ENCODE measurements at places on chromosomes 13 and 19.

GRCh38 chr19:3440082-3440481 lies 40.2 kb downstream of the SMIM24 start:
- peak; percentile 45 for DNase-seq

DNA sequence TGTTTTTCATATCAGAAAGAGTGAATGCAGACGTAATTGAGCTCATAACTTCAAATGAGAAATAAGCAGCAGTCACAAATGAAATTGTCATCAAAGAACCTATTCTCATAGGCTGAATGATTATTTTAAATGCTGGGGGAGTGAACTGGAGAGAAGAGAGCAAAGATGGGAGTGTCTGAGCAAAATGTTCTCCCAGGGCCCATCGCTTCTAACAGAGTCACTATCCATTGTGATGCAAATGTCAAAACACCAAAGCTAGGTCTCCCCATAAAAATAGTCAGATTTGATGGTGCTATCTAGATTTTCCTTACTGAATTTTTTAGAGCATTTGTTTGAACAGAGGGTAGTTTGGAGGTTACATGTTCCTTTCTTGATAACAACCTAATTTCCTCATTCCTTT lies 278.7 kb downstream of the PCDH9 start:
- DNase-seq, result no peak

- DNase-seq, result no peak
Observed at GRCh38 chr13:79695754-79696153, 214.8 kb downstream of the NDFIP2 start.

DNA sequence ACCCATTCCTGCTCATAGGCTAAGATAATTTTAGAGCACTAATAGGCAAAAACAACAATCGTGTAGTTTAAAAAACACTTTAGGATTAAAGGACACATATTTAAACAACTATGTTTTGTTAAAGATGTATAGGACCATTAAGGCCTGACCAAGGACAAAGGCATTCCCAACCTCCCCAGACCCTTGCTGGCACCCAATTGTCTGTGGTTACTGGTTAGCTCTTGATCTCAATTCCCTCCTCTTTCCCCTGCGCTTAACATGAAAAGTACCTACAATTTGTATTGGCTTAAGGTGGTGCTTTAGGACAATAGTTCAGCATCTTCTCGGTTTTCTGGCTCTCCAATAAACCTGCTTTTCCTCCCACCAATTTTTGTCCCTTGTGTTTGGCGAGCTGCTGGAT lies 51.0 kb downstream of the TEX26 start:
- no peak for DNase-seq

- DNase-seq, result no peak
Observed at GRCh38 chr13:21175656-21176214, 617 bp downstream of the SKA3 start.

- no peak for DNase-seq
Observed at GRCh38 chr13:49063011-49063410, 87.3 kb downstream of the FNDC3A start.

DNA sequence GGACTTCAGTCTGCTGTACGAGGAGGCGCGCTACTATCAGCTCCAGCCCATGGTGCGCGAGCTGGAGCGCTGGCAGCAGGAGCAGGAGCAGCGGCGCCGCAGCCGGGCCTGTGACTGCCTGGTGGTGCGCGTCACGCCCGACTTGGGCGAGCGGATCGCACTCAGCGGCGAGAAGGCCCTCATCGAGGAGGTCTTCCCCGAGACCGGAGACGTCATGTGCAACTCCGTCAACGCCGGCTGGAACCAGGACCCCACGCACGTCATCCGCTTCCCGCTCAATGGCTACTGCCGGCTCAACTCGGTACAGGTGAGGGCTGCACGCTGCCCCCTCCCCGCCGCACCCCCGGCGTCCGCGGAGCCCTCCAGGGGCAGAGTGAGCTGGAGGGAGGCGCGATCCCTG lies 14.6 kb downstream of the KCTD15 start:
- DNase-seq, result no peak

DNA sequence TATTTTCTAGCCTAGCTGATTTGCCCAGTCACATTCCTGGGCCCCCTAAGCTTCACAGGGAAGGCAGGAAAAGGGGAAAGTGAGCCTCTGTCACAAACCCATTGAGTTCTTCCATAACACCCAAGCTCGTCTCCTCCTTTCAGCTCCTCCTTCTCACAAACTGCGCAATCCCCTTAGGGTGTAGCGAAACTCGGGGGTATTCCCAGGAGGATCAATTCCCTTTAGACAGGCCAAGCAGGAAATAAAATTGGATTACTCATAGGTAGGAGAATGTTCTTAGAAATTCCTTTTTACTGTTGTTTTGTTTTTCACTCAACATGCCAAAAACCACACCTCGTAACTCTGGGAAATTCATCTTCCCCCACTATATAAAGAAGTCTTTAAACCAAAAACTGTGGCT lies 139.3 kb downstream of the IRS2 start:
- no peak for DNase-seq

DNA sequence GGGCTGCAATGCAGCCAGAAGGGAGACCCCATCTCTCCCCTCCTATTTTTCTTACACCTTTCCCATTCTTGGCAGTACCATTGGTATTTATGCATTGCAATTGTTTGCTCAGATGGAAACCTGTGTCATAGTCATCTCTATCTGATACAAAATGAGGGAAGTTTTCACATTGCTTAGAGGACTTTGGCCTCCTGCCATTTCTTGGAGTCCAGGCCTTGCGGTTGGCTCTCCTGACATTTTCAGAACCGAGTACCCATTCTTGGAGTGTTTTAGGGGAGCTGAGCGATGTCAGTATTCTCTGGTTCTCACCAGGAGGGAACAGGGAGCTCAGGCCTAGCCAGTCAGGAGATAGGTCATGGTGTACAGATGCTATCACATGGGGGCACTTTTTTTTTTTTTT lies 1.5 kb downstream of the SIN3B start:
- DNase-seq, result no peak

DNA sequence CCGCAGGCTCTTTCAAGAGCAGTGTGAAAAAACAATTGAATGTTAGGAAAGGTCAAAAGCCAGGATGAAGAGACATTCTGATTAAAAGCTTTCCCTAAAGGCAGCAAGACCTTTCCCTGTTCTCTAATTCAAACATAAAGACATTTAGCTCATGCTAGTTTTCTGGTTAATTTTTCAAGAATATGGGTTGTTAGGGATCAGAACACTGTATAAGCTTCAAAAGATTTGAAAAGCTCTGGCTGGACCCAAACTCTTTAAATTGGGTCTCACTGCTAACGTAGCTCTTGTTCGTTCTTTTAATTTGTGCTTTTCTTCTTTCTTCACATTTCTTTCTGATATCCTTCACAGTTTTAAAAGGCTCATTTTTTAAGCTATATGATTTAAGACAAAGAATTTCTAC lies 877.0 kb downstream of the EFNB2 start:
- no peak for DNase-seq

DNA sequence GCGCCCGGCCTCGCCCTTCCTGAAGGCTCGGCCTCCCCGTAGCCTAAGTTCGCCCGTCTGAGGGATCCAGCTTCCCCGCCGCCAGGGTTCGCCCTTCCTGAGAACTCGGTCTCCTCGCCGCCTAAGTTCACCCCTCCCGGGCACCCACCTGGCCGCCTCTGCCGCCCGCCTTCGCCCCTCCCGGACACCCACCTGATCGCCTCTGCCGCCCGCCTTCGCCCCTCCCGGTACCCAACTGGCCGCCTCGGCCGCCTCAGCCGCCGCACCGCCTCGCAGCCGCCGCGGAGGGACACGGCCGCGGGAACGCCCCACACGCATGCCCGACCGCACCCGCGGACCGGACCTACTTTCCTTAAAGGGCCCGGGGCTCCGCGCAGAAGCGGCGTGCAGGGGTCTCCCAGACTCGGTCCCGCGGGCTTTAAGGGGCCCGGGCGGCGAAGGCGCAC lies at the start of gene MOB3A:
Gene MOB3A, minus strand, starts transcription at position 293 of the 446 bp plus-strand sequence. CDS start 17,766 bp downstream, outside the sequence.
- peak; percentile 92 for DNase-seq

DNA sequence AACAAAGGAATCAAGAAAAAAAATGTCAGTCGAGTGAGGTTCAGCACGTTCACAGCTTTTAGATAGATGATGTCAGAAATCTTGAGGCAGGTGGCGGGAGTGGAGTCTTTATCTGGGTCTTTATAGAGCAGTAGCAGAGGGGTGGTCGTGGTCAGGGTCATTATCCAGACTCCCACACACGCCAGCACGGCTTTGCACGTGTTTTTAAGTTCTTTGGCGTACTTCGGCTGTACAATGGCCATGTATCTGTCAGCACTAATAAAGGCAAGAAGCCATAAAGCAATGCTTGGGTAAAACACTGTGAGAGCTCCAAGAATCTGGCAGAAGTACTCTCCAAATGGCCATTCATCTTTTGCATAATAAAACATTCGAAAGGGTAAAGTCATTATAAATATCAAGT lies 2.9 kb downstream of the GPR18 start:
- no peak for DNase-seq

DNA sequence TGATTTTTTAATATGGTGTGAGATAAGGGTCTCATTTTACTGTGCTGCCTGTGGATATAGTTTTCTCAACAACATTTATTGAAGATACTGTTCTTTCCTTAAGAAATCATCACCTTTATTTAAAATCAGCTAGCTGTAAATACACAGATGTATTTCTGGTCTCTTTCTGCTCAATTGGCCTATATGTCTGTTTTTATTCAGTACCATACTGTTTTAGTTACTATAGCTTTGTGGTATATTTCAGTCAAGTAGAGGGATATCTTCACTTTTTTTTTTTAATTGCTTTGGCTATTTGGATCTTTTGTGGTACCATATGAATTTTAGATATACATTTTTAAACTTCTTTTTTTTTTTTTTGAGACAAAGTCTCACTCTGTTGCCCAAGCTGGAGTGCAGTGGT lies 16.7 kb upstream of the ZNF714 start:
- no peak for DNase-seq

DNA sequence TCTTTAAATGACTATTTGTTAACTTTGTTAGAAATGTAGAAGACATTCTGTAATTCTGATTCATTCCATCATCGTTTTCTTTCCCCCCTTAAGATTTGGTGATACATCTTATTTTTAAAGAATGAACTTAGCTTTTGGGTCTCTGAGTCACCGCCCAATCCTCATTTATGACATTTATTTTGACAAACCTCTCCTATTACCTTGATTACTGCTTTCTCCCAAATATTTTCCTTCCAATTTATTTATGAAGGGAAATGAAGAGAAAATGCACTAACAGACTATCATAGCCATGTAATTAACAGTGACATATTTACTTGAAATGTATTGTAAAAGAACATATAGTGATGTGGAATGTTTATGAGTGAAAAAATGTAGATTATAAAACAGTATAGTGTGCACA lies 241.6 kb downstream of the DCLK1 start:
- no peak for DNase-seq
